ENCODE measurements at places on chromosomes 13 and 19. TPM values are rescaled to one million over a fixed set of nuclear protein-coding genes. Genes with fewer than 3 reads are reported as not detected.

Gene NDUFA3
- total RNA-seq: 8.3 TPM

DNA sequence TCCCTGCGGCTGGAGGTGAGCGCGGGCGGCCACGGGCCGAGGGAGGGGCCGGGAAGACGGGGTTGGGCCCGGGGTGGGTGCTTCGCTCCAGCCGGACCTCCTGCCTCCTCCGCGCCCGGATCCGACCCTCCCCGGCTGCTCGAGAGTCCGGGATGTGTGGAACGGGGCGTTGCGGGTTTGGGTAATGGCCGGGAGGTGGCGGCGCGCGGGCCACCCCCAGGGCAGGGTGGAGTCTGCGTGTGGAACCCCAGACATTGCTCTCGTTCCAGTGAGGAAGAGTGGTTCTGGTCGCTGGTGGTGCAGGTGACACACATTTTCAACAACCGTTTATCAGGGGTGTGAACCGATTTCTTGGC lies 38.8 kb downstream of the ARHGEF7 start:
- peak; percentile 88 for DNase-seq

DNA sequence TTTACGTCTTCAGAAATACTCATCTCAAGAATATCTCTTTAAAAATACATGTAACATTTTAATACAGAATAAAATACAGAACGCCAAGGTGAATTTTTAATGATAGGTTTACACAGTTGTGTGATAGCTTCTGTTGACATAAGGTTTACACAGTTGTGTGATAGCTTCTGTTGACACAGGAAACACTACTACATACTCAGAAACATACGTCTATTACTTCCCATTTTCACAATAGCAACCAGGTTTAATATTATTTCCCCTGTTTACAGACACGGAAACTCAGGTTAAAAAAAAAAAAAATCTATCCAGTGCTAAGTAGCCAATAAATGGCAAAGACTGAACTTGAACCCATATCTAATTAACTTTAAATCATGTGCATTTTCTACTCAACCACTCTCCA lies 571.2 kb downstream of the LIG4 start:
- no peak for DNase-seq

DNA sequence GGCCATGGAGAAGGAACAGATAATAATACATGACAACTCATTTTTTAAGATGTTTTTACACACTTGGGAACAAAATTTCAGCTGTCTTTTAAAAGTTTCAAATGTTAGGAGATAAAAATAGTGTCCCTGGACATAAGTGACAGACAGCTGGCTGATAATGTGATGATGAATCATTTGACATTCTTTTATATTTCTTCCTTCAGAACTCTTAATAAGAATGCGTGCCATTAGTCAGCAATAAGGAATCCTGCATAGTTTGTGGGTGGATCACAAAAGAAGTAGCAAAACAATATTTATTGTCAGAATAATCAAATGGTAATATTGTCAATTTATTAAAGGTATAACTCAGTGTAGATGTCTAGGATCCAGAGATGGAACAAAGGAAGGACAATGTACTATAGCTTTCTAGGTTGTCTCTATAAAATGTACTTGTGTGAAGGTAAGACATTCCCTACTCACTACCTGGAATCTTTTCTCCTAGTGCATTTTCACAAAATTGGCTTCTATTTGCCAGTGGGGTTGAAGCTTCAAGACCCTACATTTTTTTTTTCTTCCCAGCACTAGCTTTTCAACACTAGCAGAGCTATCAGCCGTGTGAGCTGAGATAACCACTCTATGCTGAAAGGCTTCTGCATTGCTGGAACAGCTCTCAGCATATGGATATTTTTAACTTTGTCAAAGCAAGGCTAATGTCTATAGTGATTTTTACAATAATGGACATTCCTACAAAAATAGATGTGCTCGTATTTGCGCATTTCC lies 175.6 kb upstream of the SLITRK6 start:
- no peak for DNase-seq
